ENCODE measurements at places on chromosomes 2 and 18. TPM values are rescaled to one million over a fixed set of nuclear protein-coding genes. Genes with fewer than 3 reads are reported as not detected.

- H3K4me3 ChIP-seq: peak overlapping the region; percentile 95
- H3K4me1 ChIP-seq: peaks cover 31% of the 10 kb centered on the region
- DNase-seq: no peak
- H3K27me3 ChIP-seq: peaks cover 3% of the 10 kb centered on the region
- no peaks in the 10 kb centered on the region for H3K36me3 ChIP-seq
These were observed 889 bp downstream of the ZC3H15 start for GRCh38 chr2:186486651-186487647.

DNA sequence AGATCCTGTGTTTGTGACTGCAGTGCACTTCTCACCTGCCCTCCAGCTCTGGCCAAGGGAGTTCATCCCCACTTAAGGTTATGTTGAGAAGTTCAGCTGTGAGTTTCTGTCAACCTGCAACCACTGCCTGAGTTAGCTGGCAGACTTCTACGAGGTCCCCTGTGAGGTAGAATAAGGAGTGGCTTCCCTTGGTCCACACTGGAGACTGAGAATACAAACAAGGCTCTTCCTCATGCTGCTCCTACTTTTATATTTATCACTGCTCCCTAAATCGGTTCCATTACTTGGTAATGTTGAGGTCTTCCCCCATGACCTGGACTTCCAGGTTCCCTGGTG is 353.2 kb upstream of the CWC22 start:
- DNase-seq: no peak
- no peaks in the 10 kb centered on the region for H3K36me3 ChIP-seq
- no peaks in the 10 kb centered on the region for H3K4me1 ChIP-seq

DNA sequence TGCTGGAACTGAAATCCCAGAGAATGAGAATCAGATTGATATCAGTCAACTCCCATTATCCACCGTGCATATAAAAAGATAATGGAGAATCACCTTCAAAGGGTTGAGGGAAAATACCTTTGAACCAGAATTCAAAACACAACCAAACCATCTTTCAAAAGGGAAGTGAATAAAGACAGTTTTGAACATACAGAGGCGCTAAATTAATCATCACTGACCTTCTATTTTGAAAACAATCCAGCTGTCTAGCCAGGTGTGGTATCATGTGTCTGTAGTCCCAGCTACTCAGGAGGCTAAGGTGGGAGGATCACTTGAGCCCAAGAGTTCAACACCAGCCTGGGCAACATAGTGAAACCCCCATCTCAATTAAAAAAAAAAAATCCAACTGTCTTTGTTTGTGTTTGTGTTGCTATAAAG is 63.6 kb downstream of the TRABD2A start:
- H3K27ac ChIP-seq: no peak overlapping the region
- no peak overlapping the region for H3K4me3 ChIP-seq
- H3K27me3 ChIP-seq: peaks cover 2% of the 10 kb centered on the region
- H3K4me1 ChIP-seq: no peaks in the 10 kb centered on the region
- DNase-seq: no peak

TP53I3 gene
- total RNA-seq: 38.0 TPM

- no peak overlapping the region for H3K4me3 ChIP-seq
- no peak for DNase-seq
- H3K36me3 ChIP-seq: peaks cover 3% of the 10 kb centered on the region
- no peak overlapping the region for H3K27ac ChIP-seq
These were observed 148.3 kb upstream of the HDAC4 start for GRCh38 chr2:239548965-239549595.

DNA sequence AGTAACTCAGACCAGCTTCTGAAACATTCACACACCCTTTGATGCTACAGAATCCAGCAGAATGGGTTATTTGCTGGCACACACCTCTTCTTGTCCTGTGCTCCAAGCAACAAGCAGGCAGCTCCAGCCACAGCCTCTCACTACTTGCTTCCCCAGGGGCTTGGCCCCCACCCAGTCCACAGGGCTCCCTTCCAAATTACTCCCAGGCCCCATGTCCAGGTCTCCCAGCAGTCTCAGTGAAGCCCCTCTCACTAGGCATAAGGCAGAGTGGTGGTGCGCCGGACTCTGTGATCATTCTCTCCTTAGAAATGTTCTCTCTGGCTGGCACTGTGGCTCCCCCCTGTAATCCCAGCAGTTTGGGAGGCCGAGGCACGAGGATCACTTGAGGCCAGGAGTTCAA is 25.9 kb downstream of the ITM2C start:
- no peaks in the 10 kb centered on the region for H3K36me3 ChIP-seq
- DNase-seq: no peak
- H3K27ac ChIP-seq: no peak overlapping the region
- H3K27me3 ChIP-seq: peaks cover 2% of the 10 kb centered on the region

GRCh38 chr18:25167612-25168410 is 184.2 kb downstream of the ZNF521 start:
- H3K27ac ChIP-seq: peak overlapping the region; percentile 94
- H3K4me1 ChIP-seq: peaks cover 52% of the 10 kb centered on the region
- peaks cover 6% of the 10 kb centered on the region for H3K27me3 ChIP-seq
- peak overlapping the region; percentile 73 for H3K4me3 ChIP-seq
- no peaks in the 10 kb centered on the region for H3K36me3 ChIP-seq

MYO5B gene
- 2.7 TPM for total RNA-seq

HJURP gene
- 6.9 TPM for total RNA-seq

DNA sequence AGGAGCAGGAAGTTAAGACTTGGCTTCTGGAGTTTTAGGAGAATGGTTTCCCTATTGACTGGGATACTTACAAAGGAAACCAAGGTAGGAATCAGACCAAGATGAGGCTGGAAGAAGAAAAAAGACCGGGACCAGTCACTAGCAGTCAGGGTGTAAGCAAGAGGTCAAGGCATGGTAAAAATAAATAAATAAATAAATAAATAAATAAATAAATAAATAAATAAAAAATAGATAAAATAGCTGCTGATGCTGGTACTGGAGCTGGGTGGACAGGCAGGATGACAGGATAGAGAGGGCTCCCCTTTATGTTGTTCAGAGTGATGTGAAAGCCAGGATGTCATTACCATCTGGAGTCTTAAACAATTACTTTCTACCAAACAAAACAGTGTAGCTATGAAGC is 89.9 kb downstream of the MYO5B start:
- no peaks in the 10 kb centered on the region for H3K36me3 ChIP-seq
- H3K4me3 ChIP-seq: no peak overlapping the region
- no peaks in the 10 kb centered on the region for H3K27me3 ChIP-seq
- H3K27ac ChIP-seq: no peak overlapping the region

GRCh38 chr2:162826921-162827320 is 11.6 kb downstream of the KCNH7 start:
- no peak overlapping the region for H3K27ac ChIP-seq
- H3K27me3 ChIP-seq: no peaks in the 10 kb centered on the region
- no peak for DNase-seq
- no peak overlapping the region for H3K4me3 ChIP-seq
- H3K4me1 ChIP-seq: no peaks in the 10 kb centered on the region
- H3K36me3 ChIP-seq: no peaks in the 10 kb centered on the region

CNDP1 gene
- 0.27 TPM for total RNA-seq

TRIM43 gene
- 2.3 TPM for total RNA-seq

NEMP2 gene
- 2.1 TPM for total RNA-seq

DNA sequence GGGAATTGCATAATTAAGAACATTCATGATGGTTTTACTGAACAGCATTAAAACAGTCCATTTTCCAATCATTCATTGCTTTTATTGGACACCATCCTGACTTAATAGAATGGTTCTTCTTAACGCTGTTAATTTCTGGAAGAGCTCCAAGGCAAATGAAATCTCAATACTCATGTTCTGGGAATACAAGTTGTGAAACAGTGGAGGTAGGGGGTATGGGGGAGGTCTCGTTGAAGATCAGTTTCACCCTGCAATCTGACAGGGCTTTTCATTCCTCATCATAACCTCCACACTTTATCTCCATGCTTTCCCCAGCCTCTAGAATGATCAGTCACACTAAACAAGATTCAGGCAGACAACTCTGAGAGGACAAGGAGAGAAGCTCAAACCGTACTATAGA is 113.6 kb downstream of the ETAA1 start:
- H3K27ac ChIP-seq: no peak overlapping the region
- H3K36me3 ChIP-seq: no peaks in the 10 kb centered on the region
- no peak overlapping the region for H3K4me3 ChIP-seq
- no peaks in the 10 kb centered on the region for H3K4me1 ChIP-seq
- DNase-seq: no peak
- H3K27me3 ChIP-seq: no peaks in the 10 kb centered on the region

ANO7 gene
- 2.6 TPM for total RNA-seq

- no peaks in the 10 kb centered on the region for H3K36me3 ChIP-seq
- H3K27me3 ChIP-seq: no peaks in the 10 kb centered on the region
- H3K4me3 ChIP-seq: no peak overlapping the region
- no peaks in the 10 kb centered on the region for H3K4me1 ChIP-seq
- no peak overlapping the region for H3K27ac ChIP-seq
- no peak for DNase-seq
These were observed 419.8 kb upstream of the TRIB2 start for GRCh38 chr2:12296915-12297314.

- no peaks in the 10 kb centered on the region for H3K27me3 ChIP-seq
- H3K4me1 ChIP-seq: no peaks in the 10 kb centered on the region
- no peak for DNase-seq
These were observed 308.6 kb downstream of the PIEZO2 start for GRCh38 chr18:10840743-10841142.

VWA3B gene
- total RNA-seq: not detected

DNA sequence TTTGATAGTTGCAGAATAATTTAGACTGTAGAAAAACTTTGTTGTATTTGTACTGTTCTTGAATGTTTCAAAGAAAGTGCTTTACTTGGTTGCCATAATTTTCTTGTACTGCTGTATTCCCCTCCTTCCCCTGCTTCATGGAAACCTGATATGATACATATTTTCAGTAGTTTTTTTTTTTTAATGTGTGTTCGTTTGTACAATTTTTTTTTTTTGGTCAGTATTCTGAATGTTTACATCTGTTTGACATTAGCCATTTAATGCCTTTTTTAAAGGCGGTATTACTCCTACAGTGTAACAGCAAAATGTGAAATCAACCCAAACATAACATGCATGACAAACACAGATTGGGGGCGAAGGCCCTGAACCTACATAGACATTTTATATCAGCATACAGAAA is 172.3 kb downstream of the ASXL3 start:
- H3K36me3 ChIP-seq: no peaks in the 10 kb centered on the region
- no peak overlapping the region for H3K4me3 ChIP-seq
- no peak overlapping the region for H3K27ac ChIP-seq
- H3K4me1 ChIP-seq: peaks cover 9% of the 10 kb centered on the region
- no peaks in the 10 kb centered on the region for H3K27me3 ChIP-seq

DNA sequence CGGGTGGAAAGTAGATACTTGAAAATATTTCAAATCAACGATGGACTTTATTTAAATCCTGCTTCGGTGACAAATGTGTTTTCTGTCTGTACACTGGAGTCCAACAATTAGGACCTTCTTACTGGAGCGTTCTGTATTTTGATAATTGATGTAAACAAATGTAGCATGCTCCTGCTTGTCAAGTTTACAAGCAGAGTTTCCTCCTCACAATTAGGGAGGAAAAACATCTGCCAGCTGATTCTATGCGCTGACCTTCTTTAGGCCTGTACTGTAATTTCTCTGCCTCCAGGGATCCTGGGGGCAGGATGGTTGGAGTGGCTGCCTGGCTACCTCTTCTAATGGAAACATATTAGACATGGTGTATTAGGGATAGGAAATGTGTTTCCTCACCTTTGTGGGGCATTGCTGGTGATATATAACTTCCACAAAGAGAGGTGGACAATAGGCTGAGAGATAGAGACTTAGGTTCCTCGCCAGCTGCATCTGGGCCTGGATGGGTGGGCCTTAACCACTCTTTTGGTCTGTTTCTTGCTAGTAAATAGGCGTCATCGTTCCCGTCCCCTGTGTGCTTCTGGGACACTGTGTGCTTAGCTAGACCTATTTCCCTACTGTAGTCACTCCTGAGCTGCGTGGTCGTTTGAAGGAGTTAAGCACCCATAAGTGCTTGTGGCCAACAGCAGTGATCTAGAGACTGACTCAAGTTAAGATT is 19.3 kb downstream of the GATA6 start:
- no peak overlapping the region for H3K4me3 ChIP-seq
- peaks cover 2% of the 10 kb centered on the region for H3K27me3 ChIP-seq
- no peaks in the 10 kb centered on the region for H3K36me3 ChIP-seq
- no peaks in the 10 kb centered on the region for H3K4me1 ChIP-seq
- DNase-seq: no peak
- no peak overlapping the region for H3K27ac ChIP-seq

IL36G gene
- not detected for total RNA-seq

LYPD6 gene
- 1.5 TPM for total RNA-seq

Data from glutamatergic neuron (in vitro differentiated cells).